CD8-positive, alpha-beta T cell (primary cell): ENCODE measurements at places on chromosomes 6 and 20.

DNA sequence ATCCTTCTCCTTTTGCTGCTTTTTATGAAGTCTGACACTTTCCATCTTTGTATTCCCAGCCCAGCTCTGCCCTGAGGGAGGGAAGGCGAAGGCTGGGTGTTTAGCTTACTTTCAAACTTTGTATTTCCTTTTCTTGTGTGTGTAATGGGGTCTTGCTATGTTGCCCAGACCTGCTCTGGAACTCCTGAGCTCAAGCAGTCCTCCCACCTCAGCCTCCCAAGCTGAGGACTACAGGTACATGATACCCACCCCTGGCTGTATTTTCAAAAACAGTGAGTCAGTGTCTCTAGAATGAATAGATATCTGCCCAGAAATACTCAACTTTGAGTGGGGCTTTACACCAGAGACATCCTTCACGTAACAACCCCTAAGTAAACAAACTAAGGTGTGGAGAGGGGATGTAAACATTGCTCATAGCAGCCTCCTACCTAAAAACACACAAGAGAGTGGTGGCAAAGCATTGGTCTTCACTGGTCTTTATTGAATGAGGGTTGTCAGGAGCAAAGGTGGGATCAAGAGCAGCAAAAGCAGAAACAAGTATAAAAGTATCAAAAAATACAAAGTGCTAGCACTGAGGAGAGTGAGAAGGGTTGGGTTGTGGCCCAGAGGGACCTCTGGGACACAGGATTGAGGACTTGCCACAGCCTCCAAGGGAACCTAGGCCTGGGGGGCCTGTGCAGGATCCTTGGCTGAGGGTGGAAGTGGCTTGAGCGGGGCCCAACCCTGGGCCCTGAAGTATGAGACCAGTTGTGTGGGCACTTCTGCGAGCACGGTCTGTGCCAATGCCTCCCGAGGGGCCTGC lies 10.2 kb downstream of the SPAG4 start:
- DNase-seq = no peak

GRCh38 chr6:36853325-36853724 lies 14.1 kb upstream of the CPNE5 start:
- no peak for DNase-seq

DNA sequence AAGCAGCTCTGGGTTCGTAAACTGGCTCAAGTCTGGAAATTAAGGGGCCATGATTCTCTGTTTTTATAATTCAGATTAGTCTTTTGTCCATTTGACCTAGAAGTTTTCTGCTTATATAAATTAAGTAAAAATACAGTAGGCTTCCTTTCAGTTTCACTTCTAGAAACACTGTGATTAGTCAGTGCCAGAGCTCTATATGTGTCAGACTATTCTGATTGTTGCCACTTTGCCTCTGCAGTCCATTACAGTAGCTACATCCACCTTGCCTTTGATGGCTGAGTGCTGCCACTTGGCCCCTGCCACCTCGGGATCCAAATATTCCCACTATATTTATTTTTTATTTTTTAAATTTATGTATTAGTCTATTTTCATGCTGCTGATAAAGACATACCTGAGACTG lies 7.9 kb downstream of the ZC2HC1B start:
- peak; percentile 14 for DNase-seq

DNA sequence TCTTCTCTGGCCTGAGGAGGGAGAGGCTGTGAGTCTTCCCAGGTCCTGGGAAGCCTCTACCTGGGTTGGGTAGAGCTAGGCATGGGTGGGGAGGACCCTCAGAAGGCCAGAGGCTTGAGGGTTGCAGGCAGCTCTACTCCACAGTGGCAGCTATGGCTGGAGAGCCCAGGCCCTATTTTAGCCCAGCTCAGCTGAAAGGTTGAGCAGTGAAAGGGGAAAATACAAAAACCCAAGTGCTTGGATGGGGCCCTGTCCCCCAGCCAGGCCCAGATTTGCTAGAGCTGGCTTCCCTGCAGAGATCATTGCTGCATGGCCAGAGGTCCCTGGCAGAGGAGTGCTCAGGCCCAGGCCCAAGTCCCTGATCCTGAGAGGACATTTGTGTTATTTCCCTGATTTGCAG lies 45.7 kb downstream of the SUN5 start:
- DNase-seq = no peak

DNA sequence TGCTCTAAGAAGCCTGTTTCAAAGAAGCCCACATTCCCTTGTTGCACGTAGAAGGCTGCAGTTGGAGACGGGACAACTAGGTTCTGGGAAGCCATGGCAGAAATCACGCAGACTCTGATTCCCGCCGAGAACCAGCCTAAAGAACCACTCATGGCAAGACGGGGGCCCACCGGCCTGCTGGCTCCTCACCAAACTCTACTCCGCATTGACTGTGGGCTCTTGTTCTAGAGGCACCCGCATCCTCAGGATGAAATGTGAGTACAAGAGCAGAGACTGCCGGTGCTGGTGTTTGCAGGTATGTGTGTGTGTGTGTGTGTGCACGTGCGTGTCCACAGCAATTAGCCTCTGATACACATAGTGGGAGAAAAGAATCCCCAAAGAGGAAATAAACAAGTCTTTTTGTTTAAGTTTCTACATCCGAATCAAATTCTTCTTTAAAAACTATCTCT lies 42.3 kb upstream of the NR2E1 start:
- no peak for DNase-seq

GRCh38 chr6:29965563-29965872 lies 23.2 kb downstream of the HLA-A start:
- DNase-seq = no peak

DNA sequence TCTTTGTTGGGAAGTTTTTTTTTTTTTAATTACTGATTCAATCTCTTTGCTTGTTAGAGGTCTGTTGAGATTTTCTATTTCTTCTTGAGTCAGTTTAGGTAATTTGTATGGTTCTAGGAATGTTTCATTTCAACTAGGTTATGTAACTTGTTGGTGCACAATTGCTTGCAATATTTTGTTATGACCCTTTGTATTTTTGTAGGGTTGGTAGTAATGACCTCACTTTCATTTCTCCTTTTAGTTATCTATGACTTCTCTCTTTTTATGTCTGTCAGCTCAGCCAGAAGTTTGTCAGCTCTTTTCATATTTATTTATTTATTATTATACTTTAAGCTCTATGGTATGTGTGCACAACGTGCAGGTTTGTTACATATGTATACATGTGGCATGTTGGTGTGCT lies 51.1 kb upstream of the SLC24A3 start:
- no peak for DNase-seq

DNA sequence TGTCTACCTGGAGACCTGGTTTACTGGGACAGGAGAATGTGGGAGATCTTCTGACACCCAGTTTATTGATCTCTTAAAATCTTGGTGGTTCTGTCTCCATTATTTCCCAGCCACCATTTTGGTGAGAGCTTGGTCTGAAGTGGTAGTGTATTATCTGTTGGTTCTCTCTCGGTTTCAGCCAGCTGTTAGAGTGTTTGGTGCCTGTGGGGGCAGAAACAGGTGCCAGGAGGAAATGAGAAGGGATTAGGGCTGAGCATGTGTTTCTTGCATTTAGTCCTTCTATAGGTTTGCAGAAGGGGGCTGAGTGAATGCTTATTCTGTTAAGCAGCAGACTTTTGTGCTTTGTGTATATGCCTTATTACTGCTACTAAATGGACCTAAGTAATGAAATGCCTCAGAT lies 9.6 kb downstream of the JARID2 start:
- no peak for DNase-seq

GRCh38 chr6:81739230-81740195 lies 13.0 kb downstream of the TENT5A start:
- no peak for DNase-seq

- no peak for DNase-seq
Observed at GRCh38 chr20:11970243-11970836, 52.6 kb downstream of the BTBD3 start.

- DNase-seq = no peak
Observed at GRCh38 chr6:20497216-20498040, 36.8 kb upstream of the CDKAL1 start.
